ENCODE measurements at places on chromosomes 4 and X.

DNA sequence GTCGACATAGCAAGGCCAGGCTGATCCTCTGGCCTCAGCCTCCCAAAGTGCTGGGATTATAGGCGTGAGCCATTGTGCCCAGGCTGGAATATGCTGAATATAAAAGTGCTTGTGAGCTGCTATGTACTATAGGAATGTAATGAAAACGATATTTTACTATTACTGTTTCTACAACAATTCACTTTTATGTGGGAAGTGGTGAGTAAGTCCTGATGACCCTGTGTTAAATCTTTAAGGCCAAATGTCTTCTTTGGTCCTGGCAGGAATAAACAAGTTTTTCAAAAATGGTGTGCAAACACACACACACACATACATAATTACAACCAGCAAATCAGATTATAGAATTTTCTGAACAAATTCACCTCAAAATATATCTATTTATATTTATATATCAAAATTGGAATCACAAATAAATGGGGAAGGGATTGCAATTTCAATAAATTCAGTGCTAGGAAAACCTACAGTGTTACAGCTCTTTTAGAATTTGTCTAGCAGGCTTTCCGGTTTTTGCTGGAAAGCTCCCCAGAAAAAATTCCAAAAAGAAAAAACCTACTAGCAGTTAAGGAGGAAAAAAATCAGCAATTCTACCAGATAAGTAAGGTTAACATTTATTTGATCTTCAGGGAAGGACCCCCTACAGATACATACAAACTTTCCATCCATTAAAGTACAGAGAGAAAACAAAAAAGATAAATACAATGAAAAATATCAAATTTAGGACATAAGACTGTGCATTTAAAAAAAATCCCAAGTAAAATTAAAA is 17.9 kb downstream of the SMIM14 start:
- DNase-seq: no peak

DNA sequence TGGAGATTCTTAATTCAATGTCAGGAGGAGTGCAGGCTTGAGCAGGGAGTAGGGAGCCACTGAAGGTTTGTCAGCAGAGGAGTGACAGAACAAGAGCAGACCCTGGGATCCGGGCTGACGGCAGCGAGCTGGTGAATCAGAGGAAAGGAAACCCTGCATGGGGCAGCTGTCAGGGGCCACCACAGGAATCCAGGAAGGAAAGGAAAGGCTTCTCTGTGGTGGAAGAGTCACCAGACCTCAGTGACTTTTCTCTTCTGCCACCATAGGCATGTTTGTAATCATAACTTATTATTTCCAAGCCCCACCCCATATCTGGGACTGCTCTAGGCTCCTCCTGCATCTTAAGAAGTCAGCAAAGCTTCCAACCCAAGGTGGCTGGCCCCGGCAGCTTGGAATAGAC is 150.9 kb downstream of the BCOR start:
- no peak for DNase-seq

DNA sequence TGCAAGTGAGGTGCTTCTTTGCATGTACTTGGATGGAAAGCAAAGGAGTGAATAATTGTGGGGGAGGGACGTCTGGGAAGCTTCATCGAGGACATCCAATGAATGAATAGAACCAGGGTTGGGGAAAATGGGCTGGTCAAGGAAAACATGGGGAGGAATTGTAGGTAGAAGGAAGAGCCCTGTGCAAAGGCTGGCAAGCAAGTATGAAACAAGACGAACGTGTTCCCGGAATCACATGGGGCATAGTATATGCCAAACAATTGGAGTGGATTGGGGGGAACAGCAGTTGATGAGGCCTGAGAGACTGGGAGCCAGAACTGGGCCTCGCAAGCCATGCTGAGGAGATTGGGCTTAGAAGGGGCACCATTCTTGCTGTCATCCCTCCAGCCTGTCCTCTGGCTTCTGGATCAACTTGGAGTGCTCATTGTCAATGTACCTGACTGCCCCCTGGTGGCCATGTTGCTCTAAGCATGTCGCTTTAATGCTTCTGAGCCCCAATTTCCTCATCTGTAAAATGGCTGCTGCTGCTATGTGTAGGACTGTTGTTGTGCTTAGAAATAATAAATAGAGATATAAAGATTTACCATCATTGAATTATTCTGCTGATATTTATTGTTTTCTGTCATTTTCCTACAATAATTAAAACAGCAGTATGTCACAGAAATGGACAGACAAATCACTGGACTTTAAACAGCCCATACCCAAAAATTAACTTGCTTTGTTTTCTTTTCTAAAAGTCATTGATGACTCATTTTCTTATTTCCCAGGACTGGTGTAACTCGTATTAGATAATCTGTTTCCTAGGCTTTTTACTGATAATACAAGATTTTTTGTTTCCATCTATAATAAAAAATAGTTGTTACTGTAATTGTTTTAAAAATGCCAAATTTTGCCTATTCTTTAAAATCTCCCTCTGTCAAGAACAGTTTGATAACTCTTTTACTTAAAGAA is 66.4 kb downstream of the JADE3 start:
- peak; percentile 60 for DNase-seq

DNA sequence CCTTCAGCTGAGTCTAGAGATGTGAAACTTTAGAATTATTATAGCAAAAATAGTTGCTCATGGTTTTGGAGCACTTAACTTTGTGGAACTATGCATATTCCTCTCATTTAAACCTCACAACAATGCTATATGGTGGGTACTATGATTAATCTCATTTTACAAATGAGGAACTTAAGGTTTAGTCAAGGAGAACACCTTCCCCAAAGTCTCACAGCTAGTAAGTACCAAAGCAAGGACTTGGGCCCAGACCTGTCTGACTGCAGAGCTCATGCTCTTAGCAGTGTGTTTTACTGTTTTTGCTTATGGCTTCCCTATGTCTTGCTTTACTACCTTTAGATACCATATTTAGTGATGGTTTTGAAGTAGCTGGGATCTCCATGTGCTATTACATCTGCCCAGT is 5.1 kb downstream of the UBE2A start:
- DNase-seq: no peak

DNA sequence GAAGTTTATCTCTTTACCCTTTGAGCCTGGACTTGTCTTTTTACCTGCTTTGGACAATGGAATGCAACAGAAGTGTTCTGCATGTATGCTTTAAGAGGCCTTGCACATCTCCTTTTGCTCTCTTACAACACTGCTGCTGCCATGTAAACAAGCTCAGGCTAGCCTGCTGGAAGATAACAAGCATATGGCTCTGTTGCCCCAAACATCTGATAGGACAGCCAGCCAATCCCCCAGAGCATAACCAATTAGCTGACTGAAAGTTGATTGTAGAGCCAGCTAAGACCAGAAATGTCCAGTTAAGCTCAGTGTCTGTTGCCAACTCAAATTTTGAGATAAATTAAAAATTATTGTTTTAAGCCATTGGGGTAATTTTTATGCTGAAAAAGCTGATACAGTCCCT is 510.6 kb upstream of the CNKSR2 start:
- DNase-seq: no peak
